ENCODE measurements at places on chromosomes 11 and 22. TPM values are rescaled to one million over a fixed set of nuclear protein-coding genes. Genes with fewer than 3 reads are reported as not detected.

MCHR1 gene
- not detected for total RNA-seq

- no peak for DNase-seq
Observed at GRCh38 chr11:94647926-94648325, 80.8 kb downstream of the PIWIL4 start.

C11orf42 gene
- not detected for total RNA-seq

GRCh38 chr11:64148917-64149617 is 16.8 kb downstream of the MACROD1 start:
- no peak for DNase-seq

DNA sequence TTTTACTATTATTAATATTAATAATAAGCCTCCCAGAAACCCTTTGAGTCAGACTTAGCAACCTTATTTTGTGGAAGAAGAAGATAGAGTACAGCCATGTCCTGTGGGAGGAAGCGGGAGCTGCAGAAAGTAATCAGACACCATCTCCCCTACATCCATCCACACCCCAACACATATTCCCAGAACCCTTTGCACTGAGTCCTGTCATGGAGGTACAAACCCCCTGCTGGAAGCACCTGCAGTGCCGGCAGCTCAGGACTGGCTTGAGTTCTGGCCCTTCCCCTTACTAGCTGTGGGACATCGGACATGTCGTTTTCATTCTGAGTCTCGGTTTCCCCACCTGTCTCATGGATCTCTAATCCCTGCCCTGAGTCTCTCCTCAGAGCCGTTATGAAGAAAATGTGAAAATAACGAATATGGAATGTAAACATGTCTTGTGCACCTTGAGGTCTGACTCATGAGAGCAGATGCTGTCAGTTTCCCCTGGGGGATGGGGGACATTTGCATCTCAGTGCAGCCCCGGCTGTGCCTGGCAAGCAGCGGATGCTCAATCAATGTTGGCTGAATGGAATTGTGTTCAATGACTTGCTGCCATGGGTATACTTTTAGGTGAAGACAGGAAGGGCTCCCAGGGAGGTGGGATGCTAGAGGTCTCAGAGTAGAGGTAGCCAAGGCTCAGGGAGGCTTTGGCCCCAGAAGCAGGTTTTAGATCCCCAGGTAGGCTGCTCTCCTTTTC is 45.4 kb downstream of the TP53I11 start:
- no peak for DNase-seq

SSH3 gene
- total RNA-seq, result 10.6 TPM

KCNE3 gene
- total RNA-seq, result not detected

DNA sequence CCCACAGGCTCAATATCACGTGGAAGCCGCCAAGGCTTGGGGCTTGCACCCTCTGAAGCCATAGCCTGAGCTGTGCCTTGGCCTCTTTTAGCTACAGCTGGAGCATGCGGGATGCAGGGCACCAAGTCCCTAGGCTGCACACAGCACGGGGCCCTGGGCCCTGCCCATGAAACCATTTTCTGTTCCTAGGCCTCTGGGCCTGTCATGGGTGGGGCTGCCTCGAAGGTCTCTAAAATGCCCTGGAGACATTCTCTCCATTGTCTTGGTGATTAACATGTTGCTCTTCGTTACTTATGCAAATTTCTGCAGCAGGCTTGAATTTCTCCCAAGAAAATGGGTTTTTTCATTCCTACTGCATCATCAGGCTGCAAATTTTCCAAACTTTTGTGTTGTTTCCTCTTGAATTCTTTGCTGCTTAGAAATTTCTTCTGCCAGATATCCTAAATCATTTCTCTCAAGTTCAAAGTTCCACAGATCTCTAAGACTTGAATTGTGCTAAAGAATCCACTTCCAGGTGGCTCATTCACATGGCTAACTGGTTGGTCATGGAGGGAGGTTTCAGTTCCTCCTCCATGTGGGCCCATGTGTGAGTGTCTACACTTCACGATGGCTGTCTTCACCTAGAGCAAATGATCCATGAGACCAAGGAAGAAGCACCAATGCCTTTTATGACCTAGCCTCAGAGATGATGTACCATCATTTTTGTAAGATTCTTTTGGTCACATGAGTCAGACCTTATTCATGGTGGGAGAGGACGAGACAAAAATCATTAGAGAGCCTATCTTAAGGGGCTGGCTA is 7.4 kb upstream of the CREBZF start:
- DNase-seq, result no peak

KRTAP5-11 gene
- total RNA-seq, result not detected

- no peak for DNase-seq
Observed at GRCh38 chr11:15988016-15988550, 368.3 kb downstream of the SOX6 start.

DNA sequence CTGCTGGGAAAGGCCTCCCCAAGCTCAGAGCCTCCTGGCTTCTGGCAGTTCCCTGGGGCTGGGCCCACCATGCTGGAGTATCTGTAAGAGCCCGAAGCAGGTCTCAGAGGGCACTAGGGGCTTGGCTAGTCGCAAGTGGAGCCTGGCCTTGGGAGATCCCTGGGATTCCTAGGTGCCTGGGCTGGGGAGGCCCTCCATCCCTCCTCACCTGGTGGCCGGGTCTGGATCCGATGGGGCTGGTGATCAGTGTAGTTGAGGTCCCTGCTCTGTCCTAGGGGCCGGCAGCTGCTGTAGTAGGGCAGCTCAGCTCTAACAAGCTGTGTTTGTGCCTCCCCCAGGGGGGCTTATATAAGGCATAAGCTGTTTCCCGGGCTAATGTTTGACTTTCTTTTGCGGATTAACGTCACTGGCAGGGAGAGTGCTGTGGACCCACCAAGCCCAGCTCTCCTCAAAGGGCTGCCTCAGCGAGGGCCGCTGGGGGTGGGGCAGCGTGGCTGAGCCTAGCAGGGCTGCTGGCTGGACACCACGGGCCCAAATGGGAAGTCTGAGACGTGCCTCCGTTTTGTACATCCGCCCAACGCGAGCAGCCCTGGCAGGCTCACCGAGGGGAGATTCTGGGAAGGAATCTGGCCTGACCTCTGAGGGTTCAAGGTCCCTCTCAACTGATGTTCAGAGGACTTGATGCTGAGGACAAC is at the start of gene SLC22A8:
Gene SLC22A8, minus strand, starts transcription at position 321 of the 695 bp plus-strand sequence. CDS start 883 bp downstream, outside the sequence.
- no peak for DNase-seq

TRPC6 gene
- not detected for total RNA-seq

DNA sequence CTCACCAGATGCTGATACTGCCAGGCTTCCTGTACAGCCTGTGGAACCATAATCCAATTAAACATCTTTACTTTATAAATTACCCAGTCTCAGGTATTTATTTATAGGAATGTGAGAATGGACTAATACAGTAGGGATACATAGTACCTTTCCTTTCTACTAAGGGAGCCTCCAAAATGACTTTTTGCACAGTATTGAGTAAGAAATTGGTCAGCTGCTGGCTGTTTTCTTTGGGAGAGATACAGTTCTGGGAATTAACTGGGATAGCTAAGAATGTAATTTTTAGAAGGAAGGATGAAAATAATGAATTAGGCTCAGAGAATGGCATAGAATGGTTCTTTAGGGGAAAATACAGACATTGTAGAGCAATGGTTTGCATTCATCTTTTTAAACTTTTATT is 426.0 kb upstream of the DDI1 start:
- DNase-seq, result no peak

VPS51 gene
- total RNA-seq, result 120 TPM

GRIA4 gene
- not detected for total RNA-seq

DNA sequence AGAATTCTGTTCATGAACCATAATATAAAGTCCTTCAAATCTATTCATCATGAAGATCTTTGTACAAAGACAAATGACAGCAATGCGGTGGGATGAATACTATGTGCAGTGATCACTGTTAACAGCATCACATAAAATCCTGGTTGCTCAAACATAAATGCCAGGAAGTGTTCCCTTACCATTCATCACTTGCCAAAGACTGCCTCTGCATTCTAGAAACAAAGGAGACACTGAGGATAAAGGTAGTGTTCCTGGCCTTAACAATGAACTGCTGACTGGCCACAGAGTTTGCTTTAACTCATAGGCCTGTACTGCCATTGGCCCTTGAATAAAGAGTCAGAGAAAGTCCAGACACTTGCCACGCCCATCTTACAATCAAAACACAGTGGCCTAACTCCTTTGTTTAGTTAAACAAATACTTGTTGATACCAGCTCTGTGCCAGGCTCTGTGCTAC is 29.5 kb downstream of the C2CD3 start:
- DNase-seq, result no peak

- no peak for DNase-seq
Observed at GRCh38 chr22:33741025-33741424, 179.3 kb downstream of the LARGE1 start.

GRCh38 chr11:78869293-78869692 is 294.6 kb upstream of the NARS2 start:
- DNase-seq, result no peak

TSGA10IP gene
- not detected for total RNA-seq

- no peak for DNase-seq
Observed at GRCh38 chr11:41895081-41895480, 435.6 kb upstream of the LRRC4C start.

Measured in CD8-positive, alpha-beta memory T cell (primary cell).